ENCODE measurements at places on chromosomes 12 and 14. TPM values are rescaled to one million over a fixed set of nuclear protein-coding genes. Genes with fewer than 3 reads are reported as not detected.

DNA sequence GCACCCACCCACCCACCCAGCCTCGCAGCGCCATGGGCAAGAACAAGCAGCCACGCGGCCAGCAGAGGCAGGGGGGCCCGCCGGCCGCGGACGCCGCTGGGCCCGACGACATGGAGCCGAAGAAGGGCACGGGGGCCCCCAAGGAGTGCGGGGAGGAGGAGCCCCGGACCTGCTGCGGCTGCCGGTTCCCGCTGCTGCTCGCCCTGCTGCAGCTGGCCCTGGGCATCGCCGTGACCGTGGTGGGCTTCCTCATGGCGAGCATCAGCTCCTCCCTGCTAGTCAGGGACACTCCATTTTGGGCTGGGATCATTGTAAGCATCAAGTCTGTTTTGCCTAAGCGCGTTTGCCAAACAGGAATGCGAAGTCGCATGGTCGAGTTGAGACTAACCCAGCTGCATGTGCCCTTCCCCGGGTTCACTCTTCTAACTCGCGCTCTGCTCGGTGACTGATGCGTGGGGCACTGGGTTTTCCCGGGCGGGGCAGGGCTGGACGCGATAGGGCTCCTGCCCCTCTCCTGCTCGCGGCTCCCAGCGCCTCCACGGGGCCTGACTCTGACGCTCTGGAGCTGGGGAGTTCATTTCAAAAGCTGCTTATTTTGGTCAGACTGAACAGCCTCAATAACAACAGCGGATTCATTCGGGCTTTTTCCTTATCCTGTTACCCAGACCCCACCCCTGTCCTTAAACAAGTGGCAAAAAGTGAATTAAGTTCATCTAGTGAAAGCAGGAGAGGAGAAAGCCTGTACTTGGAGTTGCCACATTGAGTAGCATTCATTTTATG is 458 bp downstream of the SSPN start:
- peak; percentile 77 for ATAC-seq

- no peak for ATAC-seq
Measured at GRCh38 chr12:108583991-108584390, 13.9 kb downstream of the TMEM119 start.

DNA sequence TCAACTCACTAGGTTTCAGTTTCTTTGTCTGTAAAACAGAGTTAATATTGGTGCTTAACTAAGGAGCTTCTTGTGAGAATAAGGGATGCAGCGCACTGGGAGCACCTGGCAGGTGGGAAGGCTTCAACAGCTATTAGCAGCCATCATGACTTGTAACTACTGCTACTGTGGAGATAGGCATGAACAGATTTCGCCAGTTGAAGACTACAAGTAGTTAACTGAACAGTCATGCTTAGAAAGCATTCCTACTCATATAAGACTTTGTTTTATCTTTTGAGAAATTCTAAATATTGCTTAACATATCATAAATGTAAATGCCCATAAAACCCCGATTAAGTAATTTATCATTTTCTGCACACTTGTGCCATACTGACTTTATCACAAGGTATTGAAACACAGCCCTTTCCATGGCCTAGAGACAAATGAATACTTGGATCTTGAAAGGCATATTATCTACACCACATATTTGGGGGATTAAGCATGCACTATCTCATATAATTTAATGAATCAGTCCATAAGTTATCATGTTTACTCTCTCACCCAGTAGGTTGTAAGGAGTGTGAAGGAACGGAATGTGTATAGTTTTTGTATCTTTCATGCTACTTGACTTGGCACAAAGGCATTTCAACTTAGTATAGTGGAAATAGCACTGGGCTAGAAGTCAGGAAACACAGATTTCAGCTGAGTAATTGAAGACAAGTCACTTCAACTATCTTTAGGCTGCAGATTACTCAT is 16.1 kb downstream of the NTN4 start:
- no peak for ATAC-seq

- no peak for ATAC-seq
Measured at GRCh38 chr12:22287776-22288621, 46.5 kb downstream of the ST8SIA1 start.

- ATAC-seq = no peak
Measured at GRCh38 chr14:99785426-99785825, 7.8 kb upstream of the EML1 start.

GRCh38 chr14:56160088-56160487 is 41.9 kb downstream of the PELI2 start:
- ATAC-seq = no peak

- ATAC-seq = no peak
Measured at GRCh38 chr14:98229656-98230366, 1042.2 kb downstream of the BCL11B start.

- no peak for ATAC-seq
Measured at GRCh38 chr12:68620519-68621471, 10.1 kb downstream of the RAP1B start.

DNA sequence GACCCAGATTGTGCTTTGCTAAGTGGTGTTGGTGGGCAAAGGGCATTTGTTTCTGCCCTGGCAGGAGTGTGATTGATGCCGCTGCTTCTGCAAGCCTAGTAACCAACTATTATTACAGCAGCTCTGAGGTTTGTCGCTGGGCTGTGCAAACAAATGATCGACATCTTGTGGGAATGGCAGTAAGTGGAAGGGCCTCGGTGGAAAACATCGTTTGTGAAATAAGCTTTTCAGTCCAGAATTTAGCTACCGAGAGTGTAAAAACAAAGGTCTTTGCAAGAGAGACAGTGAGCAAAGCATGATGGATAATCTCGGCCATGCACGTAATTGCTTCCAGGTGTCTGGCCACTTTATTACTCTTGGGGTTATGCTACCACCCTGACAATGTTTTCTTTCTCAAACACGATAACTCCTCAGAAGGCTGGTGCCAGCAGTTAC is 397.7 kb upstream of the PRICKLE1 start:
- ATAC-seq = peak; percentile 88

DNA sequence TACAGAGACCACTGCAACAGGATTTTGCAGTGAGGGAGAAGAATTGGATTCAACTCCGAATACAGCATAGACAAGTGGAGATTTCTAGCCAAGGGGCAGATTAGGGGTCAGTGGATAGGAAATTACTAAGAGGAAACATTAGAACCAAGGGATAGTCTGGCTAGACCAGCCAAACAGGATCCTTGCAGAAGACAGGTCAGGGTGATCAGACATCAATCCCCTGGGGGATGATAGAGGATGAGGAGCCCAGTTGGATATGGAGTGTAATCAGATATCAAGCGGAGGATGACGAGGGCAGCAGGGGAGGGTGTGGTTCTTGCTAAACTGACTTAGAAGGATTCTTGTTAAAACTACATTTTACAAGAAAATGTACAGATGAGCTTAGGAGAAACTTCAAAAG is 424.4 kb downstream of the DAD1 start:
- ATAC-seq = no peak

- no peak for ATAC-seq
Measured at GRCh38 chr14:23413681-23414080, 5.6 kb upstream of the MYH6 start.

GRCh38 chr14:51666826-51667225 is 15.1 kb downstream of the FRMD6 start:
- no peak for ATAC-seq

DNA sequence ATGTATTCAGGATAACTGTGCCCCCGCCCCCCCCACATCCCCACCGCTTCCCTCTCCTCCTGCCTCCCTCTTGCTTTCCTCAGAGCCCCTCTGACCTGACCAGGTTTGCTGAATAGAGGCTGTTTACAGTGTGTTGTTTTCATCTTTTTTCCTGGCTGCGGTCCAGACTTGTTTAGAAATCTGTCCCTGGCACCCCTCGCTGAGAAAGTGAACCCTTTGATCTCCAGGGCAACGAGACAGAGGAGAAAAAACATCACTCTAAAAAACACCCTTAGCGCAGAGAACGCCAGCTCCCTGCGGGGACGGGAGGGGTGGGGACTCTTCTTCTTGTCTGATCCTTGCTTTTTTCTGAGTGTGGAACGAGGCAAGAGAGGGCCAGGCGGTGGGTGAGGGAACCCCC is 22.5 kb downstream of the SDS start:
- ATAC-seq = no peak

DNA sequence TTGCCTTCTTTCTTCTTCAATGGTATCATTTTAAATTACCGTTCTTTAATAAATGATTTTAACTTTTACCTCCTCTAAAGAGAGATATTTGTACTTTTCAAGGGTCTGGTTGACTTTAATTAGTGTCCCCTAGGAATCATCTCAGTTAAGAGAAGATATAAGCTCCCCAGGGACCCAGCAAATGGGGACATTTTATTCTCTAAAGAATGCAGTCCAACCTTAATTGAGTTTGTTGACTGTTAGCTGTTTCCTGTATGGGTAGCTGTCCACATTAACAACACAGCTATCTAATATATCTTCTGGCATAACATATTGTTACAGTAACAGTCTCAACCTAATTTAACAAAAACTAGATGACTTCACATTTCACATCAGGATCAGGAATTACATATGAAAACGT is 241.6 kb upstream of the NPAS3 start:
- no peak for ATAC-seq

- peak; percentile 33 for ATAC-seq
Measured at GRCh38 chr14:81261176-81261575, 40.4 kb upstream of the GTF2A1 start.

GRCh38 chr12:46831335-46832129 is 5.7 kb upstream of the SLC38A4 start:
- peak; percentile 76 for ATAC-seq

GRCh38 chr14:60944204-60944603 is 36.7 kb downstream of the TRMT5 start:
- ATAC-seq = peak; percentile 37

GRCh38 chr14:94381149-94382030 is 7.0 kb downstream of the SERPINA1 start:
- no peak for ATAC-seq

GRCh38 chr14:60106339-60106738 is 14.6 kb downstream of the PCNX4 start:
- peak; percentile 46 for ATAC-seq

GRCh38 chr12:6724409-6724797 is 557 bp downstream of the COPS7A start:
- ATAC-seq = peak; percentile 21

ESPL1 gene
- 0.56 TPM for total RNA-seq

CLEC2A gene
- total RNA-seq = not detected

VRTN gene
- total RNA-seq = not detected

CLEC2D gene
- 3.5 TPM for total RNA-seq

LPAR5 gene
- total RNA-seq = 0.38 TPM

Measured in motor neuron (in vitro differentiated cells).